Posterior vena cava (tissue), 2 donors: ENCODE measurements at places on chromosomes 3 and 15. TPM values are rescaled to one million over a fixed set of nuclear protein-coding genes. Genes with fewer than 3 reads are reported as not detected.

The ADPRH gene
- total RNA-seq = 15.3 TPM

GRCh38 chr3:45524565-45524964 is 70.0 kb upstream of the LIMD1 start:
- no peak for DNase-seq

DNA sequence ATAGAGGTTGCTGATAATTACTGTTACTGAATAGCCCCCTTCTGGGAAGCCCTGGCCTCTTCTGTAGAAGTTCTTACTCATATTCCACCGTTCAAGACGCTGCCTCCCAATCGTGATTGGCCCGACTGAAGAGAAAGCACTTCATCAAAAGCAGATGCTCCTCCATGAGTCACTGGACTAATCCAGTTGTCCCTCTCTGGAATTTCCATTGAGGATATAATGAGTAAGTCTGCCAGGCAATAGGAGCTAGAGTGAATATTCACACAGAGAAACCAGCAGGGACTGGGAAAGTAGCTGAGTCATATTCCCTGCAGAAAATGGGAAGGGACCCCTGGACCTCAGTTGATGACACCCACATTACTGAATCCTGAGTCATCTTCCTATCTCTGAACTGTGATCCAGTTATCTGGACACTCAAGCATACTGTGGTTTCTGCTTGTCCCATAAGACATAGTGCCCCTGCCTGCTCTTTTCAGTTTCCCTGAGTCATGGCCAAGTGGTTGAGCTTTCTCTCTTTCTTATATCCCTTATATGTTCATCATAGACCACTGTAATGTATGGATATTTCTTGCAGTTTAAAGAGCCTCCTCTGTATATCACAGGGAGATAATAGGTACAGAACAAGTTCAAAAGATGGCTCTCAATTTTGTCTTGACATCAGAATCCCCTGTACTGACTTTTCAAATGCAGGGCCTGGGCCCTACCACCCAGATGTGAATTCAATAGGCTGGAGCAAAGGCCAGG is 151.2 kb upstream of the CDIN1 start:
- DNase-seq = no peak

- DNase-seq = no peak
These were observed 320.9 kb downstream of the PTPRG start for GRCh38 chr3:61882253-61882652.

- no peak for DNase-seq
These were observed 216.0 kb downstream of the DIPK2A start for GRCh38 chr3:144187531-144188210.

The GOLGA6B gene
- total RNA-seq = not detected
